NCI-H345 (cell line): ENCODE measurements at places on chromosomes 16 and 17.

GRCh38 chr16:24685539-24686432 is 43.7 kb upstream of the TNRC6A start:
- DNase-seq: no peak

DNA sequence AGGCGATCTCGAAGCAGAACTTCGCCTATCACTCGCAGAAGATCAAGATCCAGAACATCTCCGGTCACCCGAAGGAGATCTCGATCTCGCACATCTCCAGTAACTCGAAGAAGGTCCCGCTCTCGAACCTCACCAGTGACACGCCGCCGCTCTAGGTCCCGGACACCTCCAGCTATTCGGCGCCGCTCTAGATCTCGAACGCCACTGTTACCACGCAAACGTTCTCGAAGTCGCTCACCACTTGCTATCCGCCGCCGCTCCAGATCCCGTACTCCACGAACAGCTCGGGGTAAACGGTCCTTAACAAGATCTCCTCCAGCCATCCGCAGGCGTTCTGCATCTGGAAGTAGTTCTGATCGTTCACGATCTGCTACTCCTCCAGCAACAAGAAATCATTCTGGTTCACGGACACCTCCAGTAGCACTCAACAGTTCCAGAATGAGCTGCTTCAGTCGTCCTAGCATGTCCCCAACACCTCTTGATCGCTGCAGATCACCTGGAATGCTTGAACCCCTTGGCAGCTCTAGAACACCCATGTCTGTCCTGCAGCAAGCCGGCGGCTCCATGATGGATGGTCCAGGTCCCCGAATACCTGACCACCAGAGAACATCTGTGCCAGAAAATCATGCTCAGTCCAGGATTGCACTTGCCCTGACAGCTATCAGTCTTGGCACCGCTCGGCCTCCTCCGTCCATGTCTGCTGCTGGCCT is 10.5 kb downstream of the ELOB start:
- no peak for DNase-seq

- DNase-seq: no peak
These were observed 700 bp downstream of the LITAFD start for GRCh38 chr16:8882725-8883377.

DNA sequence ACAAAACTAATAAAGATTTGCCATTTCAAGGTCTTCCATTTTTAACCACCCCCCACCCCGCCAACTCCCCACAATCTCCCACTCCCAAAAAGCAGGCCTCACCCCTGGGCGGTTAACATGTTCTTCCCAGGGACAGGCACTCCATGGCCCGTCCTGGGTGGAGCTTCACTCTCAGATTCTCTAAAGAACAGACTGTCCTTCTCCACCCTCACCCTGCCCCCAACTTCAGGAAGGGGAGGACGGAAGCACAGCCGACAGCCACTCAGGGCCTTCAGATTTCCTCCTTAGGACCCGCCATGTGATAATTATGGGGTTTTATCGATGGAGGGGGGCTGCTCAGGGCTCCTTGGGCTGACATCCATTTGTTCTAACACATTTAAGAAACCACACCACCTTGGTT is 61.9 kb downstream of the ZFHX3 start:
- no peak for DNase-seq

GRCh38 chr17:8939496-8940334 is 25.8 kb downstream of the PIK3R5 start:
- no peak for DNase-seq

GRCh38 chr16:84024854-84025253 is 17.7 kb downstream of the SLC38A8 start:
- no peak for DNase-seq

GRCh38 chr16:49574826-49575225 is 201.2 kb downstream of the C16orf78 start:
- no peak for DNase-seq

- no peak for DNase-seq
These were observed 135.9 kb upstream of the DYNLRB2 start for GRCh38 chr16:80404847-80405246.

GRCh38 chr17:13575922-13576419 is 25.8 kb downstream of the HS3ST3A1 start:
- no peak for DNase-seq

DNA sequence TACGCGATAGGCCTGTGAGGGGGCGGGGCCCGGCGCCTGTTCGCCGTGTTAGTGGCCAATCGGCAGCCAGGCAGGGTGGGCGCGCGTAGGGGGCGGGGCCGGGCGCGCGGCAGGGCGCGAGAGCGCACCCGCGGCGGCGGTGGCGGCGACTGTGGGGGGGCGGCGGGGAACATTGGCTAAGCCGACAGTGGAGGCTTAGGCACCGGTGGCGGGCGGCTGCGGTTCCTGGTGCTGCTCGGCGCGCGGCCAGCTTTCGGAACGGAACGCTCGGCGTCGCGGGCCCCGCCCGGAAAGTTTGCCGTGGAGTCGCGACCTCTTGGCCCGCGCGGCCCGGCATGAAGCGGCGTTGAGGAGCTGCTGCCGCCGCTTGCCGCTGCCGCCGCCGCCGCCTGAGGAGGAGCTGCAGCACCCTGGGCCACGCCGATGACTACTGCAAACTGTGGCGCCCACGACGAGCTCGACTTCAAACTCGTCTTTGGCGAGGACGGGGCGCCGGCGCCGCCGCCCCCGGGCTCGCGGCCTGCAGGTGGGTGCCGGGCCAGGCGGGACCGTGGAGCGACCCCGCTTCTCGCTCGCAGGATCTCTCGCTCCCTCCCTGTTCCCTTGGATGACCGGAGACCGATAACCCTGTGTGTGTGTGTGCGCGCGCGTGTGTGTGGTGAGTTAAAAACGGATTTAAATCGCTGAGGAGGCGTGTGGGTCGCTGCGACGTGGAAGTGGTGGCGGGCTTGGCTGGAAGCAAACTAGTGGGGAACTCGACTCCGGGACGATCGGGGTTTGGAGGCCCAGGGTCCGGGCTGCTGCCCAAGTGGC is at the start of gene NFATC3:
Gene NFATC3, plus strand, starts transcription at position 112 of the 813 bp plus-strand sequence. Its CDS starts 312 bp downstream, at position 424.
- DNase-seq: peak; percentile 95

DNA sequence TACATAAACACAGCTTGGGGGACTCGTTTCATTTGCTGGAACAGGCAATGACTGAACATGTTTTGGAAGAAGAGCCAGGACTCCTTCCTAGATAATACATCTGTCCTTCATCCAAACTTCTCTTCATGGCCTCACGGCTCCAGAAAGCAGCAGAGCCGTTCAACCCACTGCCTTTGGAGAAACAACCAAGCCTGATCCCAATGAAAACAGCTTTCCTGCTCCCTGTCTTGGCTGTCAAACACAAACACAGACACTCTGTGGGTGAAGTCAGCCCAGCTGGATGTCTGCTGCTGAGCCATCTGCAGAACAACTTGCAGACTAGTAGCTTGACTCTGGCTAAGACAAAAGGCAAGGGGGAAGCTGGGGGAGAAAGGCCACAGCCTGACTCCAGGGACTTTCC is 345.1 kb upstream of the PSMD7 start:
- no peak for DNase-seq

GRCh38 chr17:13158494-13159240 is 140.8 kb upstream of the ELAC2 start:
- no peak for DNase-seq

- DNase-seq: no peak
These were observed 51.0 kb upstream of the MARCHF10 start for GRCh38 chr17:62859146-62859545.

DNA sequence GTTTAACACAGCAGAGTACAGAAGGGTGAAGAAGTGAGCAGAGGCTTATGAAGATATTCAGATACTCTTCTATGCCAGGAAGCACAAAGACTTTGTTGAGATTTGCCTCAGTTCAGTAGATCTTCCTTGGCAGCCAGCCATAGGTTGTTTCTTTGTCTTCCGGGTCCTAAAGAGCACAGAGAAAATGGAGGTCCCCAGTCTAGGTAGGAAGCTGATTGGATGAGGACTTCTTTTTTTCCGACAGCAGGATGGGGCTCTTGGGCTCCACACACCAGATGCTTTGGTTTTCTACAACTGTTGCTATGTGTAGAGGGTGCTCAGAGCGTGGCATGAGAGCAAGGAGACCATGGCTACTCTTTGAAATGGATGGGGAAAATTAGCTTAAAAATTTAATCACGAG is 8.3 kb upstream of the CDC6 start:
- DNase-seq: no peak

DNA sequence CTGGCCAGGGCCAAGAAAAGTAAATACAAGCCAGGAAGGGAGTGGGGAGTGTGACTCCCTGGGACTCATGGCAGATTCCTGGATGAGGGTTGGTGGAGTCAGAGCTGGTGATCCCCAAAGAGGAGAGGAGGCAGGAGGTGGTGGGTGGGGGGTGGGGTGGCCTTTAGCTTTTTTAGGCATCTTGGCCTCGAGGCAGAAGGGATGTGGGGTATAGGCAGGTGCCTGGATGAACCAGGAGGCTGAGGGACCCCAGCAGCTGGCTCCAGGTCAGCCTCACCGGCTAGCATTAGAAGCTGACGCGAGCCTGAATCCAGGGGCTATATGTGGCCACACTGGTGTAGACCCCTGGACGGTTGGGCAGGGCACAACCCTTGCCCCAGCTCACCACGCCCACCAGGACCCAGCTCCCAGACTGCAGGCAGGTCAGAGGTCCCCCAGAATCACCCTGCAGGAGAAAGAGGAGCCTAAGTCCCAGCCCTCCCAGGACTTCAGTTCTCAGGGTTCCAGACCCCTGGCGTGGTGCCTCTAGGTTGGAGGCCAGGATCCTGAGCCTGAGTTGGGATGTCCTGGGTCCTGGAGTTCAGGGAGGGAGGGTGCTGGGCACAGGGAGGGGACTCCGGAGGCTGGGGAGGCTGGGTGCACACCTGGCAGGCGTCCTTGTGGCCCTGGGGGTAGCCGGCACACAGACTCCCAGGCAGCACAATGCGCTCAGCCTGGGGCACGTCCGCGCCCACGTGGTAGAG is 2.8 kb downstream of the PRSS33 start:
- peak; percentile 22 for DNase-seq

DNA sequence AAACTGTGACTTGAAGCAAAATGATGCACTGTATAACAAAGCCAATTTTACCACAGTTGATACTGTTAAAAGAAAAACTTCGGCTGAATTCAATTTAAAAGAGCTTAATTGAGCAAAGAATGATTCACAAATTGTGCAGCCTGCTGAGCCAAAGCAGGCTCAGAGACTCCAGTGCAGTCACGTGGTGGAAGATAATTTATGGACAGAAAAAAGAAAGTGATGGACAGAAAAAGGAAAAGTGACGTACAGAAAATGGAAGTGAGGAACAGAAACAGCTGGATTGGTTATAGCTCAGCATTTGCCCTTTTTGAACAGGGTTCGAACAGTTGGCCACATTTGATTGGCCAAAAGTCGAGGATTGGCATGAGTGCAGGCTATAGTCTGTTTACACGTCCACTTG is 25.7 kb downstream of the ZSWIM7 start:
- DNase-seq: no peak

DNA sequence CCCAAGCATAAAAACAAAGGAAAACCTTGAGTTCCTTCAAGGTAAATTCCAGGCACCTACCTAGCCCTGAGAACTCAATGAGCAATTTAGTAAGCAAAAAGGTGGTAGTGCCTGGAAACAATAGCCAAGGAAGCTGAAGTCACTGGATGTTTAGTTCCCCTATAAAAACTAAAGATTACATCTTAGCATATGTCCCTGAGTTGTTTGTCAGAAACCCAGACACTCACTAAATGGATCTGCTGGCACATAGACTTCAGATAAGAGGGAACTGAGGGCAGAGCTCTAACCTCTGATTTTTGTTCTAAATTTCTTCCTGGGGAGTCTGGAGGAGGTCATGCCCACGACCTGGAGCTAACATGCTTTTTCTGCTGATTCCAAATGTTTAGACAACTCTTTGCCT is 532.8 kb upstream of the SALL1 start:
- no peak for DNase-seq

DNA sequence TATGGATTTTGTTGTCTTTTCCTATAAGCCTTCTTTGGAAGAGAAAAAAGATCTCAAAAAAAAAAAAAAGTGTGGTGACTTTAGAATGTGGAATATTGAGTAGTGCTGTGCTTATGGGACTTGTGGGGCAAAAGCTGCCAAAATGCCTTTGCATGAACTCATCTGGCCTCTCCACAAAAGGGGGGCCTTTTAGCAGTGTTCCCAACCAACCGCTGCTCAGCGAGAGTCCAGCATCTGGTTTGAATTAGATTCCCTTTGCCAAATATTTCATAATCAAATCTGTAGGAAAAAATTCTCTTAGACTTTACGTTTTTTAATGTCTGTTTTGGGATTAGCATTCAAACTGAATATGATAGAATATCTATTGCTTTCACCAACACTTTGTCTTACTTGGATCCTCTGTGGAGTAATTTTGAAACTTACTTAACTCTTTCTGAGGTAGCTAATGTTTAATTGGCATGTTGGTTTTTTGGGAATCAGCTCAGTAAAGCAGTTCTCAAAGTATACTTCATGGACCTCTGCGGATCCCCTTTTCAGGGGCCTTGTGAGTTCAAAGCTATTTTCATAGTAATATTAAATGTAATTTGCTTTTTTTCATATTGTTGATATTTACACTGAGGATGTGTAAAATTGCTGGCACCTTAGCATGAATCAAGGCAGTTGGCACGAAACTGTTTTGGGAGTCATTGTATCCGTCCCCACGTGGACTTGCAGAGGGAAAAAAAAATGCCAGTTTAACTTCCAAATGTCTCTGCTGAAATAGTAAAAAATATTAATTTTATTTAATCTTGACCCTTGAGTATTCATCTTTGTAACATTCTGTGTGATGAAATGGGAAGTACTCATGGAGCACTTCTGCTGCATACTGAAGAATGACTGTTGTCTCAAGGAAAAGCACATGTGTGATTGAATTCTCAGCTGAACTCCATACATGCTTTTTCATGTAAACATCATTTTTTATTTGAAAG is 34.7 kb upstream of the VPS4A start:
- DNase-seq: no peak

- DNase-seq: no peak
These were observed 30.5 kb downstream of the ADCY7 start for GRCh38 chr16:50296807-50297206.

DNA sequence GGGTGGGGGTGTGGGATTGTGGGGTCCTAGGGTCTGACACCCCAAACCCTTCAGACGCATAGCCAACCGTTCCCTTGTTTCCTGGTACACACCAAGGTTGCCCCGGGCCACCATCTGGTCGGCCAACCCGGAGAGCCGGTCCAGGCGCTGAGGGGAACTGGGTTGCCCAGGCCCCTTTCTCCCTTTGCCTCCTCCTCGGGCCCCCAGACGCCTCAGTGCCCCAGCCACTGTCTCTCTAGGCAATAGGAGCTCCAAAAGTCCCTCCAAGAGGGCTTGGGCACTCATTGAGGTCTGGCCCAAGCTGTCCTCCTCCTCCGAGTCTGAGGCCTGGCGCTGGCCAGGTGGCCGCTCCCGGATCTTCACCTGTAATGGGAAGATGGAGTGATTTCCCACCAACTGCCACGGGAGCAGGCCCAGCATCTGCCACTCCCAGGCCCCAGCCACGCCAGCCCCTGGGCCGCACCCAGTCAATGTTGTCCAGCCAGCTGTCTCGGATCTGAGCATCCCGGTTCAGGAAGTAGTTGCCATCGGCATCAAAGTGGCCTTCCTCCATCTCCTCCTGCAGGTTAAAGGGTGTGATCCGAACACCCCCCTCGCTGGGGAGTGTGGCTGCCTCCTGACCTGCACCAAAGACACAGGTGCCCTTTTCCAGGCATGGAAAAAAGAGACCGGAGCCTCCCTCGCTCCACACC is 1.5 kb downstream of the CD2BP2 start:
- DNase-seq: no peak
